ENCODE measurements at places on chromosomes 4 and X.

GRCh38 chr4:151644622-151645021 is 116.2 kb downstream of the GATB start:
- DNase-seq: no peak

- no peak for DNase-seq
These were observed 64.9 kb upstream of the CAMK2D start for GRCh38 chr4:113826421-113826820.

DNA sequence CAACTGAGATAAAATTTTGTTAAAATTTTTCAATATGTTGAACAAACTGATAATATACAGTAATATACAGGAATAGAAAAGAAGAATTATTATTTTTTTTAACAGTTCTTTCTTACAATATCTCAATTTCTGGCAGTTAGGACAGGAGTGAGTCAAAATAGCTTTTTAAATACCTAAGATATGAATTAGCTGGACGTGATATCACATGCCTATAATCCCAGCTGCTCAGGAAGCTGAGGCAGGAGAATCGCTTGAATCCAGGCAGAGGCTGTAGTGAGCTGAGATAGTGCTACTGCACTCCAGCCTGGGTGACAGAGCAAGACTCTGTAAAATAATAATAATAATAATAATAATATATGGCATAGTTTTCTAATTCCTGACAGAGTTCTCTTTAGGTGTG is 1039.3 kb downstream of the STPG2 start:
- DNase-seq: no peak

DNA sequence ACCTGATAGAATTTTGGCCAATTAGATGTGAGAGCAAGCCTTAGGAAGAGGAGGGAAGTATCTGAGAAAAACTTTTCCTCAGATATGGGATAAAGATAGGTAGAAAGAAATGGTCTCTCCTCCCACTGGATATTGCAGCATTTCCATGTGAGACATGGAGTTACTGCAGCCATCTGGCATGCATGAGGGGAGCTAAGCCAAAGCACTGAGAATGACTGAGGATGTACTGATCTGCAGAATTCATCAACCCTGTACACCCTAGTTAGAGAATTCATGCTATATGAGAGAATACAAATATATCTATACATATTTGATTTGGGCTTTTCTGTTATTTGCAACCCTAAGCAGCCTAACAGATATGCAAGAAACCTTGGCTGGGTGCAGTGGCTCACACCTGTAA is 52.5 kb upstream of the RPL34 start:
- no peak for DNase-seq

All from BJ (cell line).